ENCODE measurements at places on chromosomes 2 and 18.

GRCh38 chr2:12035956-12036639 lies 289.7 kb downstream of the LPIN1 start:
- no peak for DNase-seq

- no peak for DNase-seq
Observed at GRCh38 chr2:50635824-50636223, 396.1 kb downstream of the NRXN1 start.

DNA sequence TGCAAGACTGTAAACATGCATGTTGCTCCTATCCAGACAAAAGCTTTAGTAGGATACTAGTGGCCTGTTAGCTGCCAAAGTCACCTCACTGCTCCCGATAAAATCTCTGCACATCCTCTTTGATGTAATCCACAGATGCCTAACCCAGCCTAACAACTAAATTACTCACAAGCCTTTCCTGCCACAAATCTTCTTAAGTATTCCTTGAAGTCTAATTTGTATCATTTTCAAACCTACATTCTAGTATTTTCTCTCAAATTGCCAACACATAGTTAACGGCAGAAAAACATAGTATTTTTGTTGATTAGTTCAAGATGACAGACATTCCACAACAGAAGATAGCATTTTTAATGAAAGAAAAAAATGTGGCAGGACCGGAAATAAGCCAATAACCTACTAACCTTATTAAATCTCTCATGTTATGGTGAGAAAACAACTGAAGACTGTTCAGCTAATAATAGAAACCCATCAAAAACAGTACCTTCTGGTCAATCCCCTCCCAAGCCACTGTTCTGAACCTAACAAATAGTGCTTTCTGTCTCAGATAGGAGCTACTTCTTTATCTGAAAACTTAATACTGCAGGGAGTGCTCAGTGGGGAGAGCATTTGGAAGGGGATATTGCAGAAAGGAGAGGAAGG lies at the start of gene MPP4:
Gene MPP4, minus strand, starts transcription at position 57 of the 639 bp plus-strand sequence. CDS start 4,690 bp downstream, outside the sequence.
- no peak for DNase-seq

DNA sequence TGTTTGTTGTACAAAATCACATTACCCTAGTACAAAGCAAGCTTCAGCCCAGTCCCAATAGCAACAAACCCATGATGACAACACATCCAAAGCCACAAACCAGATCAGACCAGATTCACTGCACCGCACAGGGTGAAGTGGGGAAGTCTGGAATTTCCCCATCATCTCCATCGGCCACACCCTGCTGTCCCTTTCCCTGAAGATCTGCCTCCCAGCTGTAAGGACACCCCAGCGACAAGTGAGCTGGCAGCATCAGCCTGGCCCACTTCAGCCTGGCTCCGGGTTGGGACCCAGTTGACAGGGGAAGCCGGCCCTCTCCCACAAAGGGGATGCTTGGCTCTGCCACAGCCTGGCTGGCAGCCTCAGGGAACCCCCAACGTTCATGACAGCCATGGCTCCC lies 207.6 kb downstream of the MGAT5 start:
- DNase-seq: no peak

DNA sequence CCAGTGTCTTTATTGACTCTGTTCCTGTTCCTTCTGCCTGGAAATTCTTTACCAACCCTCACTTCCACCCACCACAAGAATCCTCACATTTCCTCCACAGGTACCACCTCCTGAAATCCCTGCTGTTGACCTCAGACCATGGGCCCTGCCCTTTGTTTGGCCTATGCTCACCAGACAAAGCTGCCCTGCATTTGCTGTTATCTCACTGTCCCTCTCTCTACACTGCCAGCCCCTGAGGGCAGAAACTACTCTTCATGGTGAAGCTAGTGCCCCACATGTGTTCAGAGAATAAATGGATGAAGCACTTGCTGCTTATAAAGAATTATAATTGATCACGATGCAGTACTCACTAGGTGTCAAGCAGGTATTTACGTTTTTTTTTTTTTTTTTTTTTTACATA lies 608.4 kb downstream of the TSN start:
- no peak for DNase-seq

DNA sequence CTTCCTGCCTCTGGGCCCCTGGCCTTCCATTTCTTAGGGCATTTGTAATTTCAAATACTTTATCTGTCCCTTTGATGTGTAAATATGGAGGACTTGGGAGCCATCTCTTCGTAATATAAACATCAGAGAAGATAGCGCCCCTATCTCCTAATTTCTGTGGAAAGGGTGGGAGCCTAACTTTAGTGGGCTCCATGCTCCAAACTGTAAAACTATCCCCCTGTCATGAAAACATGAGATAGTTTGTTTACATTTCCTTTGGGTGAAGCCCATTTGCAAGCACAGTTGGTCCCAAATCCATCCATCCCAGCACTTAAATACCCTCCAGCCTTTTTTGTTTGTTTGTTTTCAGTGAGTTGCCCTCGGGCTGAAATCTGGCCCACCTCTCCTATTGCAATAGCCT lies 782.6 kb upstream of the FSHR start:
- no peak for DNase-seq

DNA sequence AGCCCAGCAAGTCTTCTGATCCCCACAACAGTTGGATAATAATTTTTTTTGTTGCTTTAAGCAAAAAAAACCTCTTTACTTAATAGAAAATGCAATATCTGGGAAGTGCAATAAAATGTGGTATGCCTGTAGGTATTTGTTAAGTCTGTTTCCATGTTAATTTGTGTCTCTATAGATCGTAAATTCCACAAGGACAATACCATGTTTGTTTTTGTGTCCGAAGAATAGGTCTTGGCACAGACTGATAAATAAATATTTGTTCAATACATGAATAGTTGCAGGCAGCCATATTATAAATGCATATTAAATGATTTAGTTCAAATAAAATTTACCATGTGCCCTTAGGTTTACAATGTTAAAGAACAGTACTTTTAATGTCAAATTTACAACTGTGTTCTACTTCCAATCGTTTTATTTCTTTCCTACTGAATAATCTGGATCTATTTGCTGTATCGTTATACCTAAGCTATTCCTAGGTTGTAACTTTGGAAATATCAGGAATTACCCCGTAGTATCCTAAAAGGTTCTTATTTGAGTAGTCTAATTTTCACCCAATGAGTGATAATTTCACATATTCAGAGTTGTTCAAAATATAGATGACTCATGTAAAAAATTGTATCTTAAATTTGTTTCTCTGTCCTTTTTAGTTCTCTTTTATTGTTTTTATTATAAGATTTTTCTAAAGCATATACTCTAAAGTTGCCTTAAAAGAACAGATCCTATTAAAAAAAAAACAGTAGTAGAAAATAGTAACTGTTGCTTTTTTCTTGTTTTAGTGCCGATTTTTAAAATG lies 151.8 kb downstream of the EHBP1 start:
- DNase-seq: no peak

DNA sequence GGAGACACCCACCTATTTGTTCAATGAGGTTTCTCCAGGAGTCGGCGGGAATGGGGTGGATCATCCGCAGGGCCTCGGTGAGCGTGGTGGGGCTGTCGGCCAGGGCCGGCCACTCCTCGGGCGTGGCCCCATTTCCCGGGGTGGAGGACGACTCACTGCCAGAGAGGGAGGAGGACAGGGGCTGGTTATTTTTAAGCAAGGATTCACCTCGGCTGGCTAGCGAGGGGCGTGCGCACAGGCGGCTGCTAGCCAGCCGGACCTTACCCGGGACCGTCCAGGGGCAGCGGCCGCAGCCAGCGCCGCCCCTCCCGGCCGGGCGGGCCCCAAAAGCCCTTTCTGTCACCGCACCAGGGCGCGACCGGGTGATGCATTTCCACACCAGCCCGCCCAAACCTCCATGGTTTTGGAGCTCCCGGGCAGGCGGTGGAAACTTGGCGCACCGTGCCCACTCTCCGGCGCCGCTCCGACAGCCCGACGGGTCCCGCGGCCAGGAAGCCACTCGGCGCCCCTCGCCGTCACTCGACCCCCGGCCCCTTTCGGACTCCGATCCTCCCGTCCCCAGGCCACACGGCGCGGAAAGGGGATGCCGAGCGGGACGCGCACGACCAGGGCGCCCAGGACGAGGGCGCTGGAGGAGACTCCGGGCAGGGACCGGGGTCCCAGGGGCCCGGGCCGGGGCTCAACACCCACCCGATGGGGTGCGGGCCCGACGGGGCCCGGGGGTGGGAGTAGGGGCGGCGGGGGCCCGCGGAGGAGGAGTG lies 57.1 kb downstream of the SNORC start:
- DNase-seq: no peak

- DNase-seq: no peak
Observed at GRCh38 chr2:205868773-205869333, 186.6 kb downstream of the NRP2 start.

GRCh38 chr2:123493687-123494086 lies 531.4 kb upstream of the CNTNAP5 start:
- no peak for DNase-seq

All from HS-27A (cell line).